Fibroblast of lung (primary cell): ENCODE measurements at places on chromosomes 6 and 20. TPM values are rescaled to one million over a fixed set of nuclear protein-coding genes. Genes with fewer than 3 reads are reported as not detected.

The MYMX gene
- not detected in 2 replicates for polyA plus RNA-seq

DNA sequence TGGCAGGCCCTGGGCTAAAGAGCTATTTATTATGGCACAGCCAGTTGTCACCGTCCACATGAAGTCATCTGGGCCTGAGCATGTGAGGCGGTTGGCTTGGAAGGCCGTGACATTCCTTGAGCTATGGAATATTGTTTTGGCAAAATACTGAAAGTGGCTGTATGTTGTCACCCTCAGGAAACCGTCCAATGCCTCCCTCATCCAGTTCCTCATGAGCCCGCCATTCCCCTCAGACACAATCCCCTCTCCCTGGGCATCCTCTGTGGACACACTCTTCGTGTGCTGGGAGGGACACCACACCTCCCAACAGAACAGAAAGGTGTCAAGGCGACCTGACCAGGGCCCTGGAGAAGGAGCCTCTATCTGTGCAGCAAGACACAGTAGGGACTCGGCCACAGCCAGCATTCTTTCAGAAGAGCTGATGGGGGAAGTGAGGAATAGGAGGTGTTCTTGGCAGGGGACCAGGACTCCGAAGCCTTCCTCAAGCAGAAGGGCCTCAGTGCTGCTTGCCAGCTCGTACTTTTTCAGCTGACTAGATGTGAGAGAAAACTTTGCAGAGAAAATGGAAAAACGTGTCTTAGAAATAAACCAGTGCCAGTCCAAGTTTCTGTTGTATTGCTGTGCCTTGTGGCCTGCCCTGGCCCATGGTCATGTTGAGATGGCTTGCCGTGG is 120.5 kb downstream of the SOD2 start:
- DNase-seq: no peak

DNA sequence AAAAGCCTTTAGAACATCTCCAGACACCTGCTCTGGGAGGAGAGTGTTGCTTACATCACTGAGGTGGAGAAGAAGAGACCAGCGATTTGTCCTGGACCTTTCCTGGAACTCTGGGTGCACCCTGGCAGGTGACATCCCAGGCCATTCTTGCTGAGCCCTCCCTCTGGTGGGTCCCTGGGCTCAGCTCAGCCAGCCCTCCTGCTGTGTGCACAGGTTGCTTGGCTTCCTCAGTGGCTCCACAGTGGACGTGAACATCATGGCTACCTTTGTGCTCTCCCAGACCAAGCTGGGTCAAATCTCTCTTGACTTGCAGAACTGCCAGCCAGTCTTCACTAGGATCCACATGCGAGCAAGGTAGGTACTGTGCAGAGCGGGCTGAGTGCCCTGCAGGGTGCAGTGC is 19.9 kb upstream of the BPIFA2 start:
- no peak for DNase-seq

DNA sequence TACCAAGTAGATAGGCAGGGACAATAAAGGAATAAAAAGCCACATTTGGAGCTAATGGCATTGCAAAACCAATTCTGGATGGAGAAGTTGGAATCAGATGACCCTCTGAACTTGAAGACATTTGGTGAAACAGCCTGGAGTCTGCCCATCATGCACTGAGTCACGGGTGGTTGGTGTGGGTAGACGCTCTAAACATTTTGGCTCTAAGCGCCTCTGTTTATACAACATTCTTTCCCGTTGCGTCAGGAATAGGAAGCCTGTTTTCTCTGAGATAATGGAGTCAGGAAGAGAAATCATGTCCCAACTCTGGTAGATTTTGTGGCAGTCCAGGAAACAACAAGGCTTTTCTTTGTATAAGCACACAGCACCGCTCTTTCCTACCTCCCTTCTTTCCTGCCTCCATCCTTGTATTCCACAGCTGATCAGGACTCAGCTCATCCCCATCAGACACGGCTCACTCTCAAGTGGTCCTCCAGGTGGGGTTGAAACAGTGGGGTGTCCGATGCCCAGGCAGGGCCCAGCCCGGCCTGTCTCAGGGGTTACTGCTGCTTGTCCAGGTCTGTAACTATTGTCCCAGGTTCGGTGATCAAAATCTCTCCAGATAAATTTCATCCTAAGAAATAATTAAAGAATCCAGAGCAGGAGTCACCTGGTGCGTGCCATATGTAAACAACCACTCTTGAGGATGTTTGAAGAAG is 12.1 kb upstream of the RAMACL start:
- peak; percentile 96 for DNase-seq

DNA sequence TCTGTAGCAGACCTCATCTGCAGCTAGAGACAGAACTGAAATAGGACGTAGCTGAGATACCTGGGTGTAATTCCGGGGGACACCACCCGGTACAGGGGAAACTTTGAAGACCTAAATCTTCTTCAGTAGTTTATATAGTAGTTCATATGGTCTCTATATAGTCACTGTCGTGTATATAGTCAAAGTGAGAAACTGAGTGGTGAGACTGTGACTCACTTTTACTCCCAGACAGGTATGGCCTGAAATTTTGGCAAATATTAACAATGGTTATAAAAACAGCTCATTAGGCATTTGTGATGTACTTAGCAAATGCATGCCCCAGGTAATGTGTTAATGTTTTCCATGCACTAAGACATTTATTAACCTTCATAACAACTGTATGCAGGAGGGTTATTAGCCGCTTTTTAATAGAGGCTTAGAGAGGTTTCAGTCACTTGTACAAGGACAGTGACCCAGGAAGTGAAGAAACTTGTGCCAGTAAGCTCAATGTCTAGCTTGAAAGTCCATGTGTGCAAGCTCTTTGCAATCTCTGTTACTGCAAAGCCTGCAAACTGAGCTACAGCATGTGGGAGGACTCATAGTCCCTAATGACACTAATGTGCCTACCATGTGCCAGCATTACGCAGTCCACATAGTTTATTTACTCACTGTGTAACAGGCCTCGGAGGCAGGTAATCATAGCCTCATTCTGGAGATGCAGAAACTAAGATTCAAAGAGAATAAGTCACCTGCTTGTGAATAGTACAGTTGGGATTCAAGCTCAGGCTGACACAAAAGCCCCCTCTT is 165.4 kb upstream of the CHD6 start:
- DNase-seq: no peak

GRCh38 chr20:588932-589672 is 21.0 kb downstream of the TCF15 start:
- DNase-seq: no peak

GRCh38 chr20:59153832-59154231 is 9.8 kb upstream of the ZNF831 start:
- no peak for DNase-seq
